CD8-positive, alpha-beta memory T cell (primary cell): ENCODE measurements at places on chromosomes 6 and 20.
A peak's percentile ranks its signal among the peaks of the same experiment; 100 is the strongest.

GRCh38 chr6:49609285-49609684 is 27.4 kb downstream of the RHAG start:
- no peak for DNase-seq

DNA sequence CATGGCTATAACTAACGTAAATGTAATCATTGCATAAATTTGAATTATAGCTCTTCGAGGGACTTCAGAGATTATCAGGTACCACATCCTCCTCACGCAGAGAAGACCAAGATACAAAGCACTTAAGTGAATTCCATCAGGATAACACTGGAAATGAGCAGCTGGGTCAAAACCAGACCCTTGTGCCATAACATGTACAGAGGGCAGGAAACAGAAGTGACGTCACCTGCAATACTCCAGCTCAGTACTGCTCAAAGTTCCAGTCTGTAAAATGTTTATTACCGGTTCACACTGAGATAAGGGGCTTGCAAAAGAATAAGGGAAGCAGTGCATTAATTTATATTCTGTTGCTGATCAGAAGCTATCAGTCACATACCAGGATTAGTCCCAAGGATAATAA is 45.8 kb downstream of the RGS17 start:
- no peak for DNase-seq

DNA sequence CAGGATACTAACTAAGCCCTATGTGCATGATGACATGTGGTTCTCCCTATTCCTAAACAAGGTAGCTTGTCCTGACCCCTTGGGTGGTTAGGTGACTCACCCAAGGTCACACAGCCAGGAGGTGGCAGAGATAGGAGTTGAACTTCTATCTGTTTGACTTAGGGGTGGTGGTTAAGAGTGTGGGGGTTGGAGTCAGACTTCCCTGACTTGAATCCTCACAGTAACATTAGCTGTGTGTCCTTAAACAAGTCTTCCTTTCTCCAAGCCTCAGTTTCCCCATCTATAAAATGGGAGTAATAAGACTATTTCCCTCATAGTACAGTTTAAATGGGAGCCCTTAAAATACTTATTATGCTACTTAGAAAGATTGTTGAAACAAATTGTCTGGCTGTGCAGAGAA is 21.9 kb downstream of the SLC12A5 start:
- DNase-seq, result no peak

- DNase-seq, result no peak
These were observed 15.9 kb downstream of the DDO start for GRCh38 chr6:110399219-110400071.

- DNase-seq, result no peak
These were observed 5.8 kb upstream of the ID4 start for GRCh38 chr6:19831358-19831757.

GRCh38 chr6:34562350-34562749 is 6.2 kb upstream of the SPDEF start:
- no peak for DNase-seq

DNA sequence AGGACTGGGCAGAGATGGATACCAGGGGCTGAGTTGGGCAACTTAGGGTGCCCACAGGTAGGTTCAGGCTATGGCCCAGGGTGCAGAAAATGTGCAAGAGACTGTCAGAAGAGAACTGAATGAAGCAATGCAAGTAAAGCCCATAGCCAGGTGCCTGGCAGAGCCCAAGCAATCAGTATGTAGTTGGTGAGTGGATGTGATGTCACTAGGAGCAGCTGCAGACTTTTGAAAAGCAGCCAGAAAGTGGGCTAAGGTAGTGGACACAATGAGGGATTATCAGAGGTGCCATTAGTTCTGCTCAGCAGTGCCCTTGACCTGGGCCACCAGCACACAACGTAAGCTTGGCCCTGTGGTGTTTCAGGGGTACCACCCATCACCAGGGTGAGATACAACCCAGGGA is 135.3 kb downstream of the SOBP start:
- DNase-seq, result no peak

DNA sequence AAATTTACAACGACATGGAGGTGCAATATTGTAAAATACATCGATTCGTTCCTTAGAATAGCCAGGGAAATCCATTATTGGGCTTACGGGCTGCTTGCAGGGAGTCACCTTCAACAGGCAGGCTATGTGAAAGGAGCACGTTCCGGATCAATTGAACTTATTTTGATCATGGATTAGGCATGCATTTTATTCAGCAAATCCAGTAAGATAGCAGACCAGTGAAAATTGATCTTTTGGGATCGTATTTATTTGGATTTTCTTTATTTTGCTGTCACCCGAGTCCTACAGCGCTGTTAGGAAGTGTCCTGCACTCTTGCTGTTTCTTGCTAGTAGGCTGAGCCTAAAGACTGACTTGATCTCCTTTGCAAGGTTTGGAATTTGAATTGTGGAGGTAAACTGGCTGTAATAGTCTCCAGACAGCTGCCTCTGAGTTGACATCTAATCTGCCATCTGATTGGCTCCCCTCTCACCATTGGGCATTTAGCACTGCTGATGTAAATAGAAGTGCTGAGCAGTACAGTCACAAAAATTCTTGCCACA is 3.0 kb downstream of the ARID1B start:
- peak; percentile 66 for DNase-seq

GRCh38 chr20:43430265-43431133 is 27.2 kb upstream of the SRSF6 start:
- DNase-seq, result no peak

DNA sequence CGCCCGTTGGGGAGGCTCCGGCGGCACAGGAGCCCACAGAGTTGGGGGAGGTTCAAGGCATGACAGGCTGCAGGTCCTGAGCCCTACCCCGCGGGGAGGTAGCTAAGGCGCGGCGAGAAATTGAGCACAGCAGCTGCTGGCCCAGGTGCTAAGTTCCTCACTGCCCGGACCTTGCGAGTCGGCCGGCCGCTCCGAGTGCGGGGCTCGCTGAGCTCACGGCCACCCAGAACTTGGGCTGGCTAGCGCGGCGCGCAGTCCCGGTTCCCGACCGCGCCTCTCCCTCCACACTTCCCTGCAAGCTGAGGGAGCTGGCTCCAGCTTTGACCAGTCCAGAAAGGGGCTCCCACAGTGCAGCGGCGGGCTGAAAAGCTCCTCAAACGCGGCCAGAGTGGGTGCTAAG is 23.9 kb upstream of the KIF13A start:
- DNase-seq, result no peak

GRCh38 chr6:41704028-41704427 is 31.4 kb downstream of the TFEB start:
- no peak for DNase-seq

GRCh38 chr20:4091490-4092479 is 76.4 kb upstream of the RNF24 start:
- no peak for DNase-seq

DNA sequence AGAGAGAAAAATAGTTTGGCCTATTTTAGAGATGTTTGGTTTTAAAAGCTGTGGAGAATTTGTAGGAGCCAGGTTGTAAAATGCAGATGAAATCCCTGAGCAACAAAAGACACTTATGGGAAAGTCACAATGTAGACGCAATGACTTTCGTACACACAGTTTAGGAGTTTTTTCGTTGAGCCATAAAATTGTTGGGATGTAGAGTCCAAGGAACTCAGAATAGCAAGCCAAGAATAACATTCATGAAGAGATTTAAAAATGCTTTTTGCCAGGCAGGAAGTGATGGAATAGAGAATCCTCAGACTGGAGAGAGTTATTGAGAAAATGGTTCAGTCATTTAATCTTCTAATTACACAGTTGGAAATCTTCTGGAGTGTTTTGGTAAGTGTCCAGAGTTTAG is 11.5 kb upstream of the PROKR2 start:
- DNase-seq, result no peak

- DNase-seq, result no peak
These were observed 41.3 kb downstream of the IRAK1BP1 start for GRCh38 chr6:78908621-78909020.

GRCh38 chr6:2296781-2297180 is 51.4 kb upstream of the GMDS start:
- DNase-seq, result no peak

DNA sequence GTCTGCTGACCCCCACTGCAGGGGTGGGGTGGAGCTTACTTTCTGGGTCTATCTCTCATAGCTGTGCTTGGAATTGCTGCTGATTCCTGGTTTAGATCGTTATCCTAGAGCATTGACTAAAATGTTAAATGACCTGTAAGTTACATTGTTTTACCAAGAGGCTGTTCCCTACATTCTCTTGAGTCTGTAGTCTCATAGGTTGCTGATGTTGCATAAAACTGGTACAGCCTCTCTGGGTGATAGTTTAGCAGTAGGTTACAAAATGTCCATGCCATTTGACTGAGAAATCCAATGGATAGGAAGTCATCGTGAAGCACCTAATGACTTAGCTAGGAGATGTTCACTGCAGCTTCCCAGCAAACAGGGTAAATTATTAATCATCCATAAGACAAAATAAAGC is 62.4 kb downstream of the TPD52L1 start:
- DNase-seq, result no peak

DNA sequence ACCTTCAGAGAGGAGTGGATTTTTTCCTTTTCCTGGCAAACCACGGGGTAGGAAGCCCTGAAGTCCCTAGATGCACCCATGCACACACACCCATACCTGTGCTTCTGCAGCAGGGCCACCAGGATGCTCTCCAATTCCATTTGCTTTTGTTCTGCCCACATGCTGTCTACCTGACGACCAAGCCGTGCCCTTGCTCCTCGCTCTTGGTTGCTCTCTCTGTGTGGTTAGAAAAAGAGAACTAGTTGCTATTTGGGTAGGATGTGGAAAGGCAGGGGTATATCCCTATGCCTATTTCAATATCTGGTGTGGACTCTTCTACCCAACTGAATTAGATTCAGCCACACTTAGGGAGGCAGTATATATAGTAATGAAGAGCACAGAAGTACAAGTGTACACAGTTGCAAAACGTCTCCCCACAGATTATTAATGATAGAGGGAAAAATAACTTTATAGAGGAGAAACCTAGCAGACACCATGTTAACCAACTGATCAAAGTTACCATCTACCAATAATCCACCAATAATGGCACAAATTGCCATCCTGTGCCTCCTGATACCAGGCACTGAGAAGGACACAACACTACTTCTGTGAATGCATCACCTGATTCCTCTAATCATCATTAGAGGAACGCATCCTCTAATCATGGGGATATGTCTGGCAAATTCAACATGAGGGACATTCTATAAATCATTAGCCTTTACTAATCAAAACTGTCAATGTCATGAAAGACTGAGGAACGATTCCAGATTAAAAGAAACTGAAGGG is 7.3 kb downstream of the GHRH start:
- DNase-seq, result no peak

- DNase-seq, result no peak
These were observed 163.4 kb upstream of the AFDN start for GRCh38 chr6:167663316-167663715.

- no peak for DNase-seq
These were observed 64.0 kb upstream of the ELOVL5 start for GRCh38 chr6:53412751-53413150.

- no peak for DNase-seq
These were observed 397.7 kb upstream of the HS3ST5 start for GRCh38 chr6:114740547-114740946.

DNA sequence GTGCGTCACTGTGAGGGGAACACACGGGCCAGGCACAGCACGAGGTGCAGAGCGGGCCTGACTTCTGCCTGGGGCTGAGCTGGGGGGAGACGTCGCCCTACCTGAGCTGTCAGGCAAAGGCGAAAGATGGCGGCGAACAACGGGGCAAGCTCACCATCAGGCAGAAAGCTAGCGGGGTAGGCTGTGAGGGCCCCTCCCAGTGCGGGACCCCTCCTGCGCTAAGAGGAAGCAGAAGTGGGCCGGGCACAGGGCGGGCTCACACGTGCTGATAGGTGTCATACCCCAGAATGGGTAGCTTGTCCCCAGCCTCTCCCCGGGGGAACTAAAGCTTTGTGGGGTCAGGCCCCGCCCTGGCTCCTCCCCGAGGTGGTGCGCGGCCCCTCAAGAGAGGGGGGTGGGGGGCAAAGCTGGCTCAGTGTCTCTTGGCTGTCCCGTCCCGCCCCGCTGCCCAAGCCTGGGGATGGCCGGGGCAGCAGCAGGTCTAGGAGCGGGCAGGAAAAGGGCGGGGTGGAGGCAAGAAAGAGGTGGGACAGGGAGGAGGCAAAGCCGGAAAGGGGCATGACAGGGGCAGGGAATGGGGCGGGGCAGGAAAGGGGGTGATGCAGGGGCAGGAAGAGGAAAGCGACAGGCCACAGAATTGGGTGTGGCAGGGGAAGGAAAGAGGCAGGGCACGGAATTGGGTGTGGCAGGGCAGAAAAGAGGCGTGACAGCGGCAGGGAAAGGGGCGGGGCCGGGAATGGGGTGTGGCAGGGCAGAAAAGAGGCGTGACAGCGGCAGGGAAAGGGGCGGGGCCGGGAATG is 14.7 kb downstream of the UCKL1 start:
- peak; percentile 78 for DNase-seq

- peak; percentile 23 for DNase-seq
These were observed 731 bp downstream of the MAK start for GRCh38 chr6:10837622-10837994.

GRCh38 chr20:8043687-8044282 is 24.2 kb upstream of the TMX4 start:
- peak; percentile 61 for DNase-seq

GRCh38 chr6:106181664-106182418 is 95.7 kb downstream of the PRDM1 start:
- DNase-seq, result no peak

DNA sequence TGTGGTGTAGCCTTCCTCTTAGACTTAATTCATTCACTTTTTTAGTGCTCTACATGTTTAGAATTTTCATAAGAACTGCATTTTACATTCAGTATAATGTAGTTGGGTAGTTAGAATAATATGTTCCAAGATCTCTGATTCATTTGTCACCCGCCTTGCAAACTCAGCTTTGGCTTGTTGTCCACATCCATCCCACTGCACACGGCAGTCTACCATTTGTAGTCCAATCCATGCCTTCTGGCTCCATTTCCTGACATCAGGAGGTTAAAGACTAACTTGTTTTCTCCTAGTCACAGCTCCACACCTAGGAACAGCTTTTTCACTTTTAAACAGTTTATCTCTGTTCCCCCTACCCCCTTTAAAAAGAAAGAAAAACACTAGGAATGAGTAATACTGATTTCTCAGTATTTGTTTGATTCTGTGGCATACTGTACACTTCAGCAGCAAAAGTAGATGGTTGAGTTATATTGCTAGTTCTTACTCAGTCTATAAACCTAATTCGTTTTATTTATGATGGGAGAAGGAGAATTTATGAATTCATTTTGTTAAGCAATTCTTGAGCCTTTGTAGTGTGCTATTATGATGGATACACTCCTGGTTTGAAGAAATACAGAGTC is 180.9 kb downstream of the ARID1B start:
- no peak for DNase-seq

DNA sequence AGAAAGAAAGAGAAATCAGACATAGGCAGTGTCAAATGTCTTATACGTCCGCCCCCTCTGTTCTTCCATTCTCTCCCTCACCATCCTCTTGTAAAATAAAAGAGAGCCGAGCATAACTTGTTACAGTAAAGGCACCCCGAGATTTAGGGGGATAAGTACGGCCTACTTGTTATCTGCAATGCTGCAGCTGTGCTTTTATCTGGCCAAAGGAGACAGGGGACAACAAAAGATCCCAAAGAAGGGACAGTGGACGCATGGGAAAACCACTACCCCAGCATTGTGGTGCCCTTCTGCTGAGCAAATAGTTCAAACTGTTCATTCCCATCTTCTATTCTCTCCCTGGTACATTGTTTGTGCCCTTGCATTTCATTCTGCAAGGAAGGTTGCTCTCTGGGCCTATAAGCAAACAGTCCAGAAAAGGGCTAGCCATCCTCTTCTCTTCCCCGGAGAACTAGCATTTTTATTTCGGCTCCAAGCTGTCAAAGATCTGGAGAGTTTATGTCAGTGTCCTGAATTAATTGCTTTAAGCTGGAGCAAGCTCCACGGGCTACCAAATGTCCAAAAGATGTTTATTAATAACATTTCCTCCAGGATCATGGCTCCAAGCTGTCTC is 22.3 kb downstream of the FOXA2 start:
- DNase-seq, result no peak

- no peak for DNase-seq
These were observed 38.4 kb upstream of the PHACTR3 start for GRCh38 chr20:59565768-59566461.
